Neuronal stem cell (in vitro differentiated cells): ENCODE measurements at places on chromosomes 1 and 21.

GRCh38 chr1:231750296-231750695 is 123.7 kb downstream of the DISC1 start:
- DNase-seq = no peak

GRCh38 chr1:200228486-200228885 is 181.3 kb downstream of the ZNF281 start:
- DNase-seq = no peak

GRCh38 chr1:79638382-79638781 is 631.9 kb upstream of the ADGRL4 start:
- no peak for DNase-seq

DNA sequence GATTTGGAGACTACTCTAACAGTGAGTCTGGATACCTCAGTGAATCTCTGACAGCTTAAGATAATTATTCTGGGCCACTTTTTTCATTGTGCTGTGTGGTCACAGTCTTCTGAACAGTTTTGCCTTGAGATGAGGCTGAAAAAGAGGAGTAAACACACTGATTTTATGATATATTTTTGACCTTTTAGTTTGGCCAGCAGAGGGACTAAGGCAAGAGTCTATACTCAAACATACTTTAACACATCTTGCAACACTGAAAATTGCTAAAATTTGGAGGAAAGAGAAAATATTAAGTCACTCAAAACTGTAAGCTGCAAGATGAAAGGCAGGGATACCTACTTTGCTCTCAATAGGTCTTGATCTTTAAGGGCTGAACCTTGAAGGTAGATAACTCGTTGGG is 182.7 kb downstream of the KCNT2 start:
- DNase-seq = no peak

GRCh38 chr1:71399594-71399993 is 318.8 kb upstream of the ZRANB2 start:
- no peak for DNase-seq

GRCh38 chr21:28385845-28386244 is 606.8 kb downstream of the LTN1 start:
- no peak for DNase-seq
